Activated T-cell treated with anti-CD3 and anti-CD28 coated beads for 4 hours (primary cell): ENCODE measurements at places on chromosomes 1 and 21.

DNA sequence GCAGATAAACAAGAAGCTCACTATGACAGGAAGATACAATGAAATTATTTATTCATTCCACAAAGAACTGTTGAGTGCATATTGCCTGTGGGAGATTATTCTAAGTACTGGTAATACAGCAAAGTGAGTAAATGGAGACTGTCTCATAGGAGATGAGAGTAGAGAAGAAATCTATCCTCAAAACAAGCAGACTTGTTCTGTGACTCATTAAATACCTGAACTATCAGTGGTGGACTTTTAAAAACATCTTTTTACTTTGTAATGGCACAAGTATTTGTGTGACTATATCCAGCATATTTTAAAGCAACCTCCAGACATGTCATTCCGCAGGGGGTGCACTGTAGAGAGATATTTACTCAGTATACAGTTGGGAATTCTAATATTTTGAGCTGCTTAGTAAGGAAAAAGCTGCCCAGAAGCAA lies 259.2 kb downstream of the FMN2 start:
- no peak for DNase-seq

- no peak for DNase-seq
These were observed 24.3 kb upstream of the TRIM17 start for GRCh38 chr1:228440761-228441500.

- no peak for DNase-seq
These were observed 82.2 kb downstream of the RIPK4 start for GRCh38 chr21:41684381-41685245.

GRCh38 chr1:53133261-53134041 lies 9.0 kb downstream of the SLC1A7 start:
- no peak for DNase-seq

- DNase-seq = no peak
These were observed 272.0 kb downstream of the HHIPL2 start for GRCh38 chr1:222275729-222276465.

DNA sequence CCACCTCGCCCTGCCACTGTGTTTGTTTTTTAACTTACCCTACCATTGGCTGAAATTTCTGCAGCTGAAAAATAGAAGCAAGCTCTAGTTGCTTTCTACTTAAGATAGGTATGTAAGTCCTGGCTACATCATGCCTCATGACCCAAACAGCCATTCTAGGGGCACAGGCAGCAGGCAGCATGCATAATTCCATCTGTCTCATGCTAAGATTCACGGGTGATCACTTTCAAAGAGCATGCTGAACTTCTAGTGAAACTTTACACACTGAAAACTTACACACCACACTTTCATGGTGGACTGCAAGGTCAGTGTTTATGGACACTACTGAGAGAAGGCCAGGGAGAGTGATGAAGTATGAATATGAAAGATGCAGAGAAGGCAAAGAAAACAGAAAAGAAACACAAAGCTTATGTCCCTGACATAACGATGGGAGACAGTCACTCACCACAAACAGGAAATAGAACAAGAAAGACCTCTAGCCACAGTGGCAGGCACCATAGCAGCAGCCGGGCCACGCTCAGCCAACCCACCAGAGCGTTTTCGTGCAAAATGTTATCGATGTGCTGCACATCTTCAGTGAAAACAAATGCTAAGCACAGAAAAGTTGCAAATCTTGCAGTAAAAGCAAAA lies 102.3 kb upstream of the TIAM1 start:
- peak; percentile 4 for DNase-seq

DNA sequence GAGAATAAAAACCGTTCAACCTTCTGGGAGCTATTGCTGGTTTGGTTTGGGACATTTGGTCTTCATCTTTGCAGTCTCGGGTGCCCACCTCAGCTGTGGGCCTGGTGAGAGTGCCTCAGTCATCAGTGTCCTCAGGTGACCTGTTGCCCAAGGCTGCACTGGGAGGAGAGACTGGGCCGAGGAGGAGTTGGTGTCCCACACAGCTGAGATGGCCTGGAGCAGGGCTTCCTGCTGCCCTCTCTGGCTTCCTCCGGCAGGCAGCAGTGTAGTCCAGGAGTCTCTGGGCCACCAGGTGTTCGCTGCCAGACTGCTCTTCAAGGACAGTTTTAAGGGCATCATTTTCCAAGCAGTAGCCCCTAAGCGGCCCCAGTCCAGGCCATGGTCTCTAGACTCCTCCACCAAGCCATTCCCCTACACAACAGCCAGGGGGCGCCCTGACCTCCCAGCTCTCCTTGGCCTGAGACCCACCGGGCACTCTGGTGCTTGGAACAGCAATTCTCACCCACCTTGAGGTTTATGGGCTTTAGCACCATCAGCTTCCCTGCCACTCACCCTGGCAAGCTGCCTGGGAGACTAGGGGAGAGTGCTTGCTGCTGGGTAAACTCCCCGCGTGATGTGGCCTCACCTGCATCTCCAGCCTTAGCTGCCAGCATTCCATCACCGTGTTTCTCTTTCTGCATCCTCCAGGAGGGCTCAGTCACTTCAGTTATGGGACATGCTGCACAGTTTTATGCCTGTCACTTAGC lies 9.1 kb upstream of the SYTL1 start:
- no peak for DNase-seq

DNA sequence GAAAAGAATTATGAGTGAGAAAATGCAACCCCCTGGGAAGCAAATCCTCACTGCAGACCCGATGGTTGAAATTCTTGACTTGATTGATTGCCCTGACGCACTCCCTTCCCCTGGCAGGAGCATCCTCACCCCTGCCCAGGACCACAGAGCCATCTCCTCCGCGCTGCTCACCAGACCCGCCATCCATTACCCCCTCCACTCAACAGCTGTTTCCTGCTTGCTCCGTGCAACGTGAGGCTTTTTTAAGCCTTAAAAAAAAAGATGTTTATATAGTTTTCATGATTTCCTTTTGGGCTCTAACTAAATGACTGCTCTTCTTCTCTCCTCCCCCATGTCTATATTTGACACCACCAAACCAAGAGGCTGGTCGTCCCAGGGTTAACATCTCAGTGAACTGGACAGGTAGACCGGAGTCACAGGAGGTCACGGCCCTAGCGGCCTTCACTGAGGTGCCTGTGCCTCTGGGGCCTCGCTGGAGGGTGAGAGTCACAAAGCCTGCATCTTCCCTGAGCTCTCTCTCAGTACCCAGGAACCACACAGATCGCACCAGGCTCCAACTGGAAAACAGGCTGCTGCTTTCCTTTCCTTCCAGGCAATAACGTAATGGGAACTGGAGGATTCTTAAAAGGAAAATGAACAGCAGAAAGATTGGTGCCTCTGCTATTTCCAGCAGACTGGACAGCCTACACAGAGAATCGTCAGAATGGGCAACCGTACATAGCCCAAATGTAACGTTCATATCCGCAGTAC lies 49.8 kb downstream of the ZBTB18 start:
- DNase-seq = no peak

GRCh38 chr1:29513357-29513756 lies 277.0 kb downstream of the PTPRU start:
- DNase-seq = no peak

DNA sequence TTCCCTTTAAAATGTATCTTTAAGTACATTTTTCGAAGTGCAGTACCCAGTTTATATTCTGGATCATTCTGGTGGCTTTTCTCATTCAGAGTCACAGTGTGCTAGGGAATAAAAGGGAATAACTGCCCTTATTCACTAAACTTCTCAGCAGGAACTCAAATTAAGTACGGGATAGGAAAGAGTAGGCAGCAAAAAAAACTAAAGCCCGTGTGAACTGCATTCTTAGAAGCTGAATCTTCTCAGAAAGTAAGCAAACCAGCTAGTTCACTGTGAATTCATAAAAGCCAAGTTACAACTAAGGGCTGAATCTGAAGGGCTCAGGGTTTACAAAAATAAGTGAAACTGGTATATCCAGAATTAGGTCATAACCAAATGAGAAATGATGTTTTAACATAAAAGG lies 22.0 kb downstream of the PRPF38A start:
- no peak for DNase-seq

GRCh38 chr1:2603521-2604155 lies 17.1 kb downstream of the PRXL2B start:
- no peak for DNase-seq

GRCh38 chr1:247445526-247446356 lies 12.2 kb downstream of the OR2B11 start:
- no peak for DNase-seq

GRCh38 chr1:237838320-237838719 lies 52.4 kb downstream of the ZP4 start:
- DNase-seq = no peak

DNA sequence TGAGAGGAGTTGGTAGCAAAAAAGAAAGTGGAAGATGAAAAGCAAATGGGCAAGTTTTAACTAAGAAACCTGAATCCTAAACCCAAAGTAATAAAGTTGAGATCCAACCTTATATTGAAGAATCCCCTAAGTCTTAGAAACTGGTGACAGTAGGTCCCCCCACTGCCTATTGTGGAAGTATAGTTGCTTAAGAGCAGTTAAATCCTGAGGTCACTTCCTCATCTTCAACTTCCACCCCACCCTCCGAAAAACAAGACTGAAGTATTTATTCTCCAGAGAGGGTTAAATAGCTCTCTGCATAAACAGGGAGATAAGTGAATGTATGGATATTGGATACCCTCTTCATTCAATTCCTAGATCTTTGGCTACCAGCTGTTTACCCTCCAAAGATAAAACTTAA lies 3.3 kb upstream of the DSTYK start:
- DNase-seq = no peak

- peak; percentile 28 for DNase-seq
These were observed 404 bp downstream of the LRRC8C start for GRCh38 chr1:89633248-89633799.

DNA sequence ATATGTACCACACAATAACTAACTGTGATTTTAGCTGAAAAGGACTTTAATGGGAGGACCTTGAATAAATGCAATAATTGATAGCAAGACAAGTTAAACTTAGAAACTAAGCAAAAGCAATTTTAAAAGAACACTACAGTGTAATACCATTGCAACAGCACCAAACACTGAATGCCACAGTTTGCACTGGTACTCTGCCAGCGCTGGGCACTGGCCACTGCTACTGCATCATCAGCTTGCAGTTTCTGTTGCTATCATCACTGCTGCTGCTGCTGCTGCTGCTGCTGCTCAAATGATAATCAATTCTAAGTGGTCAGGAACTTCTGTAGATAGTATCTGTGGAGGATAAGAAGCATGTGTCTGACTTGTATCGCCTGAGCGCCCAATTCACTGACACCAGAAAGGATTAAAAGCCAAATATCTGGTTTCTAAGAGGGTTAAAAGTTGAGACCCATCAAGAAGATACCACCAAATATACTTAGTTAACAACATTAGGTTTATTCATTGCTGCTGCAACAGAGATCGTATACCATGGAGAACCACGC lies 306.9 kb downstream of the LRRC40 start:
- no peak for DNase-seq
